NCI-H2171 treated with DMSO at 0.1 percent for 48 hours (cell line): ENCODE measurements at places on chromosomes 1 and 21.

- peak; percentile 14 for DNase-seq
Observed at GRCh38 chr1:176119549-176119948, 87.5 kb downstream of the COP1 start.

- peak; percentile 26 for DNase-seq
Observed at GRCh38 chr1:72397786-72398185, 115.4 kb upstream of the NEGR1 start.

DNA sequence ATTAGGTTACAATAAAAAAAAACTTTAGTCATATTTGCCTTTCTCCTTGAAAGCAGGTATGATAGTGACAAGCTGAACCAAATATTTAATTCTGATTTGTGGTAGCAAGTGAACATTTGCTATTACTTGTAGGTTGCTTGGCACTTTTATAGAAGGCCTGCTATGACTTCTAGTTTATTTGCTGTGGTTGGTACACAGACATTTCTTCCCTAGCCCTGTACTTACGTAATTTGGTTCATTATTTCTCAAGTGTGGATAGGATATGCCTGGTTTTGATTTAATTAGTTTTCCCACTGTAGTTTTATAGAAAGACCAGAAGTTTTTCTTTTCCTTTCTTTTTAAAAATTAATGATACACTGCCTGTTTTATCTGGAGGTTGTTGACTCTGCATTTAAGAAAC lies 55.9 kb downstream of the PPP2R5A start:
- DNase-seq, result no peak

DNA sequence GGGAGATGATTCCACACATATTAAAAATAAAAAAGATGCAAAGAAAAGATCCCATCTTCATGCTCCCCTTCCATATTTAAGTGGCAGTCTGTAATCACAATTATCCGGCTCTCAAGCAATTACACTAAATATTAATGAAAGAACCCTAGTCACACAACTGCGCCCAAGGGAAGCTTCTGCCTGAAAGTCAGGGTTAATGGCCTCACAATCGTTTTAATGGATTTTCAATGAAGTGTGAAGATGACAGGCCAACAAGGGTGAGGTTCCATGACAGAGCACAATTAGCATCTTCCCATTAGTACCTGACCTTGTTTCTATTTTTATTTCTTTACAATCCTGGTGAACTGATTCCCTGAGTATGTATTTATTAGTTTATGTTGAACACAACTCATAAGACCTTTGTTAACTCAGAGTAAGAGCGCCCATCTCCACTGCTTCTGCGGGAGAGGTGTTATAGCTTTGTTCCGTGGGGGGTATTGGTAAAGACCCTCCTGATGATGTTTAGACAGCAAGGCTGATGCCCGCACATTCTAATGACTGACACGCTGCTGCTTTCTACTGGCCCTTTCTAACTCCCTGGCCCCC lies 80.9 kb downstream of the IER5 start:
- DNase-seq, result no peak

GRCh38 chr1:169327875-169328274 lies 39.7 kb downstream of the NME7 start:
- DNase-seq, result no peak

GRCh38 chr1:31936981-31937299 lies 1.2 kb downstream of the PTP4A2 start:
- no peak for DNase-seq

DNA sequence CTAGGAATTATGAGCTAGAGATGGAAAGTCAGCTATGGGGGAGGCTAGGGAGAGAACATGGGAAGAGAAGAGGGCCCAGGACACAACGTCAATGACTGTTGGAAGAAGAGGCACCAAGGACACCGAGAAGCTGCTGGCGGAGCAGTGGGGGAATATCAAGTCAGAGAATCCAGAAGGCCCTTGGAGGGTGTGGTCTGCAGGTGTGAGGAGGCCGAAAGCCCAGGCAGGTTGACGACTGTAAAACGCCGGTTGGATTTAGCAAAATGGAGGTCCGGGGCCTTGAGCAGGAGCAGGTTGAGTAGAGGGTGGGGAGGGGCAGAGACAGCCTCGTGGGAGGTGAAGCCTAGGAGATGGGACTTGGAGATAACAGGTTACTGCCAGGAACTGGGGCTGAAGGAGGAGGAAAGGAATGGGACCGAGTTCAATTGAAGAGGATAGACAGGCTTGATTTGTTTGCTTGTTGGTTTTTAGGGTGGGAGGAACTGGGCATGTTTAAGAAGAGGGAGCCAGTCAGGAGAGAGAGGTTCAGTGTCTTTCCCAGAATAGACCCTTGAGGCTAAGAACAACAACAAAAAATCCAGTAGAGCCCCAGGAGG lies 35.1 kb downstream of the EDN2 start:
- no peak for DNase-seq

GRCh38 chr1:149849947-149850360 lies 49.4 kb upstream of the BOLA1 start:
- DNase-seq, result no peak

- DNase-seq, result no peak
Observed at GRCh38 chr1:172279939-172280636, 140.4 kb upstream of the C1orf105 start.

DNA sequence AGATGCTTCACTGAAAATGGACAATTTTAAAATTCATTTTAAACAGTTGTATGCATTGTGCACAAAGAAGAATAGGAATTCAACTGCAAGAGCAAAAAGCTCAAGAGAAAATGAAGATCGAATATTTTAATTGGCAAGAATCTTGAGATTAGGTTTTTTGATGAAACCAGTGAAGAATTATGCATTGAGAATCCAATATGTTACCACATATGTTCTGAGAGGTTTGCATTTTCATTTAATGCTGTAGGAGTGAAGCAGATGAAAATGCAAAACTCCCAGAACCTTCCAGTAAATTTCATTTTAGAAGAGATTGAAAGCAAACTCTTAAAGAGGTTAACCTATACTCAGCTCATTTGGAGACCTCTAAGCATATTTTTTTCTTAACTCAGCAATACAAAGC lies 298.0 kb downstream of the OLFM3 start:
- no peak for DNase-seq

DNA sequence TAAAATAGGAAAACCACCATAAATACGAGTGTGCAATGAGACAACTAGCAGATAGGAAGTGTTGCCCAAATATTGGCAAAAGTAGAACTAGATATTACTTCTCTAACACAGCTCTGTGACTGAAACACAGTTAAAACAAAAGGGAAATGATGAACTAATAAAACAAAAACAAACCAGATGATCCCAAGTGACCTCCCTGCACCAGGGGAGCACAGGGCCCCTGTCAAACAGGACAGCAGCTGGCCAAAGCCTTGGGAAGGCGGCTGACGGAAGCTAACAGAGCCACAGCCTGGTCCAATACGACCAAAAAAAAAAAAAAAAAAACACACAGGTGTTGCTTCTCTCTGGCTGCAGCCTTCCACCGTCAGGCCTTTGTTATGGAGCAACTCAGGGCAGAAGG lies 17.8 kb downstream of the ZBTB17 start:
- DNase-seq, result no peak

GRCh38 chr1:233959102-233959501 lies 54.6 kb downstream of the SLC35F3 start:
- no peak for DNase-seq

DNA sequence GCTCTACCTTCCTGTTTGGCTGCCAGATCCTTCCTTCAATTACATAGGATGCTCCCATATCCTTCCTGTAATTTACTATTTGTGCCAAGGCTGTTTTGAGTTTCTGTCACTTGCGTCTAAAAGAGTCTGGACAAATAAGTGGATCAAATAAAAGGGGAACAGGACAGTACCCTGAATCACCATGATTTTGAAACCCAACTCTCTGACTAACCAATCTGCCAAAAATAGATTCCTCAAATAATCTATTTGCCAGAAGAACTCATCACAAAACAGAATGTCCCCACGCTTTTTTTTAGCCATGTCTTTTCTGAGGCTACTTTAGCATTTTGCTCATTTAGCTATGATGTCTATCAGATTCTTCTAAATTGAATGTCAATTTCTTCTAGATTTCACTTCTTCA lies 392.6 kb downstream of the NTNG1 start:
- no peak for DNase-seq

DNA sequence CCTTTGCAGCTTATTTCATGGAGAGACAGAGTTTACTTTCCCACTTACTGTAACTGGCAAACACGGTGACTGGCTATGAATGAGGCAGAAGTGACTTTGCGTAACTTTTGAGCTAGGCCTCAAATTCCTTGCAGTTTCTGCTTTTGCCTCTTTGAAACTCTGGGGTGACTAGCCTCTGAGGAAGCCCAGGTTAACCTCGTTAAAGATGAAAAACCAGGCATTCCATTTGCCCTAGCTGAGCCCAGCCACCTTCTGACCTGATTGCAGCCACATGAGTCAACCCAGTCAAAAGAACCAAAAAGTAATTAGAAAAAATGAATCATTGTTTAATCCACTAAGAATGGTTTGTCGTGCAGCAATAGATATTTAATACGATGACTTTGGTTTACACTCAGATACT lies 20.4 kb downstream of the PRMT6 start:
- DNase-seq, result no peak

DNA sequence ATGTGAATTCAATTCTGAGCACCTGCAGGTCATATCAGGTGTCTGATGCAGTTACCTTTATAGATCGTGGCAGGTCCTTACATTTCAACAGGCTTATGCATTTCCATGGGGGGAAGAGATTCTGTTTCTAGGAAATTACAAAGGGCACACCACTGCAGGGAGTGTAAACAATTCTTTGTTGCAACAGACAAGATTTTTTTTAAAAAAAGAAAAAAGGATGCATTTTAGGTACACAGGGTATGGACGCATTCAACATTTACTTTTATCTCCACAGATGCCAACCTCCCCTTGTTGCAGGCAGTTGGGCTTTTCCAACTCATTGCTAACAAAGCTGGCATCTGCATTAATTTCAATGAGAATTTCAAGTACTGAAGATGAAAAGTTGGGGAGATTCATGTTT lies 13.5 kb upstream of the TEKT2 start:
- DNase-seq, result peak; percentile 84

DNA sequence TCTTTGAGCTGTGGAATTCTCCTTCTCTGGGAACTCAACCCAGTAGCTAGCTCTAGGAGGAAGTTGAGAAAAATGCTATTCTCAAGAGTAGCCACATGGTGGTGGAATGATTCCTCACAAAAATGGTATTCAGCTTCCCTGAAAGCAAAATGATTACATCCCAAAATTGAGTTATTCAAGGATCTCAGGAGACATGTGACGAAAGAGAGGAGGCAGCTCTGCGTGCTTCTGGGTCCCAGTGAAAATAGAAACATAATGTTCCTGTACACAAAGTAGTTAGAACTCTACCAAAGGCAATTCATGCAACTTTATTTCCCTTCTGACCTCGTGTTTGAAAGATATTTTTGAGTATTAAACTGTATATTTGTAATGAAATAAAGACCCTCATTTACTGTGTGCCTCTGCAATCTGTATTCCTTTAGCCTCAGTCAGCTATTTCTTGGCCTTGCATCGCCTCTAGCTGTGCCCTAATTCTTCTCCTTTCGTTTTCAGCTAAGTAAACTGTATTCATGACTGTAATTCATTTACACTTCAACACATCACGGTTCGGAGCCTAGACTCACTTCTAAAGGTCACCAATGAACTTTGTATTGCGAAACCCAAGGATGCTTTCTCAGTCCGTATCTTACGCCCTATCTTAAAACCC lies 167.3 kb downstream of the FASLG start:
- DNase-seq, result peak; percentile 21

GRCh38 chr1:10450156-10450814 lies 454 bp downstream of the CORT start:
- DNase-seq, result no peak

DNA sequence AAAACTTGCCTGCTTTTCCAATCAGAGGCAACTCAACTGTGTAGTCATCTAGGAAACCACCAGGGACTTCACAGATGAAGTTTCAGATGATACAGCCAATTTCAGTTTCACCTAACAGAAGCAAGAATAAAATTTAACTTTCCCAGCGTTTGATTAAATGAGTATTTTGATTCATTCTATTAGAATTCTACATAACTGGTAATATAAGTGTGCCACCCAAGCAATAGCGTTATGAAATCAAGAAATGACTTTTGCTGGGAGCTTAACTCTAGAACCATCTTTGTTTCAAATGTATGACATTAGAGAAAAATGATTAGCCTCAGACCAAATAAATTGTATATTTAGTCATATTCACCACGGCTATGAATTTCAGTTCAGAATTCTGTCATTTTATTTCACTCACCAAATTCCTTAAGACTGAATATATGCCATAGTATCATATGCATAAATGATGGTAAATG lies 239.3 kb downstream of the NRIP1 start:
- no peak for DNase-seq

DNA sequence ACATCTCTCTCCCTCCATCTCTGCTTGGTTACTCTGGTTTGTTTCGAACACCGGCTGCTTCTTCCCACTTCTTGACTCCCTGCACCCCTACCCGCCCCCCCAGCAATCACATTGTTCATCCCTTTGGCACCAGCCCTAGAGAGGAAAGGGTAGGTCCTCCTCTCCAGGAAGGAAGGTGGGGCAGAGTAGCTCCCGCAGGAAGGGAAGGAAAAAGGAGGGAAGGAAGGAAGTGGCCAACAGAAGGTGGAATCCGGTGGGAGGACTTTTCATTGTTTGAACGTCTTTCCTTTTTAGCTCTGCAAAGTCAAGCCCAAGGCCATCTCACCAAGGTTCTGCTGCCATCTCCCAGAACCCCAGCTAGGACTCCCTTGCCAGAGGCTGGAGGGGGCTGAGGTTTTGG lies 18.0 kb downstream of the IER5 start:
- DNase-seq, result no peak

GRCh38 chr1:53979712-53980450 lies 33.7 kb downstream of the LRRC42 start:
- DNase-seq, result peak; percentile 98

- DNase-seq, result no peak
Observed at GRCh38 chr1:43334453-43335205, 3.0 kb upstream of the MPL start.

- no peak for DNase-seq
Observed at GRCh38 chr1:234892642-234893041, 236.0 kb downstream of the TOMM20 start.

DNA sequence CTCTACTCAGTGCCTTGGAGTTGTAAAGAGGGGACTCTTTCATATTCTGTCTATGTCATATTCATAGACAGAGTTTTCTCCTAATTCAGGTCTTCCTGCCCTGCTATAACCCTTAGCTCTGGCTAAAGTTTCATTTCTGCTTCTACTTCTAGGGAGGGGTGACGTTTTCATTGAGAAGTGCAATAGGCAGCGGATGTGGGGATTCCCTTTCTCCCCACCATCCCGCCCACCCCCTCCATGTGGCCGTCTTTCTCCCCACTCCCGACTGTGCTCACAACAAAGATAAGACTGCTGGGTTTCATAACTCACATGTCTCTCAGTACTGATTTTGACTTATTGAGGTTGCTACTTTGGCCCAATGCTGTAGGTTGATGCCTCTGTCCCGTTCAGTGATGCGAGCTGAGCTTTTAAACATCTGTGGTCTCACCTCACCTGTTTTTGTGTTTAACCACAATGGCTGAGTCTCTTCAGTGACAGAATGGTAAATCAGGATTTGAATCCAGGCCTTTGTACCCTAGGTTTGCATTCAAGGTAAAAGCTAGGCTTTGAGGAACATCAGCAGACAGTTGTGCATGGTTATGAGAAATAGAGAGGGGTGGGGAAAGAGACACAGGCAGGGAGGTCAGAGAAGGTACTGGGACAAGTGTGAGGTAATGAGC lies 7.8 kb upstream of the KIF14 start:
- DNase-seq, result no peak
